Stimulated activated CD4-positive, alpha-beta T cell treated with anti-CD3 and anti-CD28 coated beads, Interleukin-4, amount 100 ng/mL, for 24 hours (primary cell): ENCODE measurements at places on chromosomes 12 and 14.
A peak's percentile ranks its signal among the peaks of the same experiment; 100 is the strongest.

GRCh38 chr12:58163021-58163420 lies 221.7 kb downstream of the ATP23 start:
- no peak for DNase-seq

- no peak for DNase-seq
These were observed 65.3 kb downstream of the FOS start for GRCh38 chr14:75343911-75344310.

- no peak for DNase-seq
These were observed 138.4 kb upstream of the DCN start for GRCh38 chr12:91320999-91321398.

DNA sequence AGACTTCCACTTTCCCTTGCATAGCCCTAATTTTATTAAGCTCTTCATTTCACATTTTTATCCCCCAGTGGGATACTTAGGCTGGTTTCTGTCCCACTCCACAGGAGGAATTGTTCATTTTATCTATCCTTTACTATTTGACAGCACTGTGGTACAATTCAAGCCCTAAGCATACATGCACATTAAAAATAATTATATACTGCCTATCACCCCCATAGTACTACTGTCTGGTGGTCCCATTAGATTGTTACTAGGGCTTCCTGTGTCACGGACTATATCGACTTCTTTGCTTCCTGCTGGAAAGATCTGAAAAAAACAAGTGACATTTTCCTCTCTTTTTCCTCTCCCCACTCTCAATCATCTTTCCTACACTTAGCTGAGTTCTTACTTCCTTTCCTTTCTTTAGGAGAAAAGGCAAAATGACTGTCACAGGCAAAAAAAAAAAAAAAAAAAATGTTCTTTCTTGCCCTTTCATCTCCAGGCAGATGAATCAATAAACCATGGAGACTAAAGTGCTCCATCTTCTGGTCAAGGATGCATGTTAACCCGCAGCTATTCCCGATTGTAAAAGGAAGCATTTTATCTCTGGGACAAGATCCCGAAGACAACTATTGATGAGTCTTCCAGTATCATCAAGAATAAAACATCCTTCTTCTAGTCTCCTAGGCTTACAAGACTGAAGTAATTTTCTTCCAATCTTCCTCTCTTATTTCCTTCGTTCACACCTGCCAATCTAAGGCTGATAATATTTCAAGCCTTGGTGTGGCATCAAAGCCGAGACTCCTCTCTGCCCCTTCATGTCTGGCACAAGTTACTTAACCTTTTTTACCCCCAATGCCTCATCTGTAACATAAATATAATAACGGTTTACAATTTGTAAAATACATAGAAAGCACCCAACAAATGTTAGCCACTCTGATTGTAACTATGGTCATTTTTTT lies 94.4 kb upstream of the PLEKHG7 start:
- no peak for DNase-seq

- no peak for DNase-seq
These were observed 234.9 kb downstream of the FLRT2 start for GRCh38 chr14:85764822-85765221.

DNA sequence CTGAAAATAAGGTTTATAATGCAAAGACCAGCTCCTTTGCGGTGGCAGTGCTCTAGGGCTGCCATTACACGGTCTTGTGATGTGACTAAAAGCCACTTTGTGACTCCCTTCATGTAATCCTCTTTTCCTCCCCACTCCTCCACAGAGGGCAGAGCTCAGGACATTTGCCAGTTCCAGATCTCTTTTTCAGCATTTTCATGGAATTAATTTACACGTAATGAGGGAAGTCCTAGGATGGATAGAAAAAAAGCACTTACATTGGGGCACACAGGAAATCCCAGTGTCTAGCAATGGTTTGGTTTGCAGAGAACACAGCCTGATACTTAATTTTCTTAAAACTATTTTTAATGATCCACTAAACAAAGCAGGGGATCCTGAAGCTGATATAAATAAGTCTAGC lies 17.5 kb upstream of the ATF1 start:
- DNase-seq, result no peak

GRCh38 chr12:93938317-93938716 lies 210.1 kb upstream of the PLXNC1 start:
- DNase-seq, result no peak

GRCh38 chr12:77485961-77486854 lies 344.5 kb upstream of the NAV3 start:
- DNase-seq, result no peak

GRCh38 chr14:68788996-68789820 lies 3.7 kb downstream of the ZFP36L1 start:
- DNase-seq, result peak; percentile 88

DNA sequence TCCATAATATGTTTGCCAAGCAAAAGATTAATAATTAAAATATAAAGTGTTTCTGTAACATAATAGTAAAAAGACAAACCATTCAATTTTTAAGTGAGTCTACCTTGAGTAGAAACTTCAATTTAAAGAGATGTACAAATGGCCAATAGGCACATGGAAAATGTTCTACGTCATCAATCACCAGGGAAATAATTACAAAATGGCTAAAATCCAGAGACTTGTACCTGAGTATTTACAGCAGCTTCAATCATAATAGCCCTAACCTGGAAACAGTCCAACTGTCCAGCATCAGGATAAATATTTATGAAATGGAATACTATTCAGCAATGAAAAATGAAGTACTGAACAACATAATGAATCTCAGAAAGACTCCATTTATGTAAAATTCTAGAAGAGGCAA lies 95.5 kb upstream of the FAR2 start:
- no peak for DNase-seq

DNA sequence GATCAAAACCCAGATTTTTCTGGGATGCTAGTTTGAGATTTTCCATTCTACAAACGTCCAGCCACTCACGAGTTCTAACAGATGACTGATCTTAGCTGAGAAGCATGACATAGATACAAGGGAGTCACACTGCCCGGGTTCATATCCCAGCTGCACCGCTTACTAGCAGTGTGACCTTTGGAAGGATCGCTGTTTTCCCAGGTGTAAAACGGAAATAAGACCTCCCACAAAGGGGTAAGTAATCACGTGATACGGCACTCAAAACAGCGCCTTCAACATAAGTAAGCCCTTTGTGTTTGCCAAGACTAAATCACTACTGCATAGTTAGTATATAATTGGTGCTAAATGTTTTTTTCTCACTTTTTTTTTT lies 624 bp upstream of the PWP1 start:
- DNase-seq, result peak; percentile 28

GRCh38 chr14:34693228-34693939 lies 21.0 kb downstream of the CFL2 start:
- DNase-seq, result no peak

GRCh38 chr14:43765474-43765873 lies 741.6 kb downstream of the FSCB start:
- no peak for DNase-seq

- DNase-seq, result no peak
These were observed 107.1 kb downstream of the LIN7A start for GRCh38 chr12:80830533-80831088.

DNA sequence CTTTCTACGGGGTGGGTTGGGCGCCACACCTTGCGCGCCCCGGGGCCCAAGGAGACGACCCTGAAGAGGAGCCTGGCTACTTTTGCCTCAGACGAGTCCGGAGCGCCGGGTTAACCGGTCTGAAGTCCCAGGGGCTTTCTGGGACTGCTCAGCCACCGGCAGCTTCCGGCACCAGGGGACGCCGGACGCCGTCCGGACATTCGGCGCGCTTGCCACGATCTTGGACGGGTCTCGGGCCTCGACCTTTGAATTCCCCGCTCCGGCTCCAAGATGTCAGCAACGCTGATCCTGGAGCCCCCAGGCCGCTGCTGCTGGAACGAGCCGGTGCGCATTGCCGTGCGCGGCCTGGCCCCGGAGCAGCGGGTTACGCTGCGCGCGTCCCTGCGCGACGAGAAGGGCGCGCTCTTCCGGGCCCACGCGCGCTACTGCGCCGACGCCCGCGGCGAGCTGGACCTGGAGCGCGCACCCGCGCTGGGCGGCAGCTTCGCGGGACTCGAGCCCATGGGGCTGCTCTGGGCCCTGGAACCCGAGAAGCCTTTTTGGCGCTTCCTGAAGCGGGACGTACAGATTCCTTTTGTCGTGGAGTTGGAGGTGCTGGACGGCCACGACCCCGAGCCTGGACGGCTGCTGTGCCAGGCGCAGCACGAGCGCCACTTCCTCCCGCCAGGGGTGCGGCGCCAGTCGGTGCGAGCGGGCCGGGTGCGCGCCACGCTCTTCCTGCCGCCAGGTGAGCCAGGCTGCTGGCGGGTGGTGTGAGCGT lies at the start of gene ACOT4:
TSS of gene ACOT4 (plus strand) at position 184 of the 760 bp plus-strand sequence. CDS start at position 271, 87 bp downstream.
- peak; percentile 40 for DNase-seq

- no peak for DNase-seq
These were observed 14.7 kb upstream of the CDH24 start for GRCh38 chr14:23071921-23072539.

DNA sequence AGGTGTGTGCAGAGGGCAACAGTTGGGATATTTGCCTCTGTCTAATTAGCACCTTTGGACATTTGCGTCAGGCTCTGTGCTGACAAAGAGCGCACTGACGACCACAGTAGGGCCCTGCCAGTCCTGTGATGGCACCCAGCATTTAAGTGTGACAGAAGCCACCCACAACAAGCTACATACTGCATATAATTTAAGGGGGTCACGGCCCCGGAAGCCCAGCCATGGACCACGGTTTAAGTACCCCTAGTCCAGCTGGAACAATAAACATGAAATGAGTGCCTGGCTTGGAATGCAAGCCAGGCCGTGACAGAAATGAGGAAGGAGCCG lies 16.8 kb upstream of the DYNC1H1 start:
- no peak for DNase-seq

DNA sequence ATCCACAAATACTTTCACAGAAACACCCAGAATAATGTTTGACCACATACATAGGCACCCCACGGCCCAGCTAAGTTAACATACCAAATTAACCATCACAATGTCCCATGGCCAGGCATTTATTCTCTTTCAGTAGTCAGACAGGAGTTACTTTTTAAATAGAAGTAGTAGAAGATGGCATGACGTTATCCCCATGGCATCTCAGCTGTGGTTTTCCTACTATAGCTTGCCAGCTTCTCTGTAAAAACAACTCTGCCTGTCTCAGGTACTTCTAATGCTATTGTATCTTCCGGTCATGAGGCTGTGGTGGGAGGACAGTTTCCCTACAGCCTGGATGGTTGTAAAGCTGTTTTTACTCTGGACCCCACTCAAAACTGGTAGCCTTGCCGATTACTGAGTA lies 19.3 kb downstream of the CTSG start:
- no peak for DNase-seq

DNA sequence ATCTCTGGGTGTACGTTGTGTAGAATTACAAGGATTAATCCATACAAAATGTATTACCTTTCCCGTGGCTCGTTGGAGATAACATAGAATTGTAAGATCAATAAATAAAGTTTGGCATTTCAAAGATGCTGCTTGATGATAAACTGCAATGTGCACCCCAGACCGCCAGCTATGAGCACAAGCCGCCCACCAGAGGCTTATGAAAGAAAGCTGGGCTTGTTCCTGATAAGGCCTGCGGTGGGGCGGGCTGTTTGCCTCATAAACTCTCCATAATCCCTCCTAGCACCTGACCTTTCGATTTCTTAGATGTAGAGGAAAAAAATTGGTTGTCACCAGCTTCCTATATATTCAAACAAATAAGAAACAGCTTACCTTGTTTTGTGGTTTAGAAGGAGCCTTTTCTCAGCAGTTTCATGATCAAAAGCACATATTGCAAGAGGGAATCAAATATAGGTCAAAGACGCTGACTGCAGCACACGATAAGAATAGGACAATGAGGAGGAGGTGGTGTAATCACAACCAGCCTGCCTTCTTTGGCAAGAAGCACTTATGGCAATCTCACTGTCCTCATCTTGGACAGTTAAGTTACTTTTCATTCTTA lies 293.6 kb downstream of the RMST start:
- no peak for DNase-seq

DNA sequence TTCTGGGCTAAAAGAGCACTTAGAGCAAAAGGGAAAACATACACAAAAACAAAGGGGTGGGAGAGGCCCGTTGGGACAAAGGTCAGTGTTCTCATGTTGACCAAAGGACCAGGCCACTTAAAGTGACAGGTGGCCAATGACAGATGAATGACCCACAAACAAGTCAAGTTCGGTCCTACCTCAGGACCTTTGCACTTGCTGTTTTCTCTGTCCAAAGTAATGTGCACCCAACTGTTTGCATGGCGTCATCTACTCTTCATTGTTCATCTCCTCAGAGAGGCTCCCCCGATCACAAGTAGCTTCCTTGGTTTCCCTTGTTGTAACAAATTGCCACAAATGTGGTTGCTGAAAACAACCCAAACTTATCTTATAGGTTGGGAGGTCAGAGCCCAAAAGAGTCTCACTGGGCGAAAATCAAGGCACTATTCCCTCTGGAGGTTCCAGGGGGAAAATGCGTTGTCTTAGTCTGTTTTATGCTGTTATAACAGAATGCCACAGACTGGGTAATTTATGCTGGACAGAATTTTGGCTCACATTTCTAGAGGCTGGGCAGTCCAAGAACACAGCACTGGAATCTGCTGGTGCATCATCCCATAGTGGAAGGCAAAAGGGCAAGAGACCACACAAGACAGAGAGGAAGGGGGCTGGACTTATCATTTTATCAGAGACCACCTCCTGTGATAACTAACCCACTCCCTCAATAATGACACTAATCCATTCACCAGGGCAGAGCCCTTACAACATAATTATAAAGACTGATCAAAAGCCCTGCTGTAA lies 23.9 kb downstream of the CLMN start:
- no peak for DNase-seq

- no peak for DNase-seq
These were observed 59.5 kb upstream of the ARHGAP5 start for GRCh38 chr14:32017587-32017986.

GRCh38 chr14:83433618-83434017 lies 1900.0 kb upstream of the SEL1L start:
- no peak for DNase-seq

DNA sequence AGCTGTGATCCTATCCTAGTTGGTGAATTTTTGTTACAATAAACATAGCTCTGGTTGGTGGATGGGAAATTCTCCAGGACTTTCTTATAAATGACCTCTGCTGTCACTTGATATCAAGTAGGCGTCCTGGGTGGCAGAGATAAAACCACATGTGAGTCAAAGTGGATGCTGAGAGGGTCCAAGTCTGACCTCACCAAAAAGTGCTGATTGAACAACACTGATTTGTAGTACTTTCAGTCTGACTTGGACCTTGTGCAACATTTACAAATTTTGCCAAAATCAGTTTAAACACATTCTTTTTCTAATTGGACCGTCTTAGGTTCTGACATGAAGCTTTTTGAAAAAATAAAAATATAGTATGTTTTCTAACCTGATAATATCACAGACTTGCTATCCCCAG lies 585.6 kb downstream of the GALC start:
- DNase-seq, result no peak
